ENCODE measurements at places on chromosomes 1 and 21.

GRCh38 chr1:110259770-110260169, 49.7 kb downstream of the KCNC4 start:
- DNase-seq = no peak

GRCh38 chr1:243287652-243288051, 31.8 kb downstream of the SDCCAG8 start:
- DNase-seq = no peak

- DNase-seq = no peak
Observed at GRCh38 chr1:113792986-113793385, 19.3 kb downstream of the RSBN1 start.

- no peak for DNase-seq
Observed at GRCh38 chr1:12012560-12013316, 6.6 kb upstream of the MIIP start.

Measured in NCI-H1694 treated with DMSO at 0.1 percent for 48 hours (cell line).